Activated T-cell treated with anti-CD3 and anti-CD28 coated beads for 24 hours (primary cell): ENCODE measurements at places on chromosomes 6 and 20.

DNA sequence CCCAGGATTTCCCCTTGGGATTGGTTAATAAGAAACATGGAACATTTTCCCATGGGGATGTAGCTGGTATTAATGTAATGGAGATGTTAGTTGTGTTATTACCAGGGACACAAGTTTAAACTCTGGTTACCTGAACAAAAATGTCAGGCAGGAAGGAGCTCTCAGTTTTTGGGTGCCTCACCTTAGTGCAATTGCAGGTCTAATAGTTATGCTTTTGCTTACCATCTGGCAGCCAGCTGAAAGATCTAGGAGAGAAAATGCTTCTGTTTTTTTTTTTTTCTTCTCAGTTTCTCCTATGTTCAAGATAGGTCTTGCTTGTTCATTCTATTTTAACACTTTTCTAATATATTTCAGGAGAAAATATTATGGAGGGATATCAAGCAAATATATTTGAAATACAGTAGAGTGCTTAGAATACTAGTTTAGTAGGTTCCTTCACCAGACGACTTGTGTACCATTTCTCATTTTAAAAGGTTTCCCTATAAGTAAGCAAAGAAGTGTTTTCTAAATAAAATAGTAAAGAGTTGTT is 4.2 kb upstream of the UBE2J1 start:
- DNase-seq: no peak

- DNase-seq: no peak
These were observed 107.7 kb downstream of the PTPRK start for GRCh38 chr6:128412680-128413079.

DNA sequence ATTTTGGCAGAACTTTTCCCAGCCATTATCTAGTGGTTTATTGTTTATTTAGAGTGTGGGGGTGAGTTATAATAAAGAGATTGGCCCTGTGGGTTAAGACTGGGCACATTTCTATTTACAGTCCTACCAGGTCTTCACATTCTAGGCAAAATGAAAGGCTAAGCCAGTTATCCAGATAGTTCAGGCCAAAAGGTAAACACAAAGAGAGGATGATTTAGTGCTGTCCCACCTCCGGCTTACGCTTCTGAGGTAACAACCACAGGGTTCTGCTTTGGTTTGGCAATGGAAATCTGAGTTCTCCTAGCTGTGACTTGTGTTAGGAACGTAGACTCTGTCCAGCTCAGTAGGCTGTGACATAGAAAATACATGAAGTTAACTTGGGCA is 50.3 kb upstream of the PTPRK start:
- DNase-seq: no peak

GRCh38 chr20:45179166-45179565 is 4.5 kb downstream of the PI3 start:
- DNase-seq: no peak

DNA sequence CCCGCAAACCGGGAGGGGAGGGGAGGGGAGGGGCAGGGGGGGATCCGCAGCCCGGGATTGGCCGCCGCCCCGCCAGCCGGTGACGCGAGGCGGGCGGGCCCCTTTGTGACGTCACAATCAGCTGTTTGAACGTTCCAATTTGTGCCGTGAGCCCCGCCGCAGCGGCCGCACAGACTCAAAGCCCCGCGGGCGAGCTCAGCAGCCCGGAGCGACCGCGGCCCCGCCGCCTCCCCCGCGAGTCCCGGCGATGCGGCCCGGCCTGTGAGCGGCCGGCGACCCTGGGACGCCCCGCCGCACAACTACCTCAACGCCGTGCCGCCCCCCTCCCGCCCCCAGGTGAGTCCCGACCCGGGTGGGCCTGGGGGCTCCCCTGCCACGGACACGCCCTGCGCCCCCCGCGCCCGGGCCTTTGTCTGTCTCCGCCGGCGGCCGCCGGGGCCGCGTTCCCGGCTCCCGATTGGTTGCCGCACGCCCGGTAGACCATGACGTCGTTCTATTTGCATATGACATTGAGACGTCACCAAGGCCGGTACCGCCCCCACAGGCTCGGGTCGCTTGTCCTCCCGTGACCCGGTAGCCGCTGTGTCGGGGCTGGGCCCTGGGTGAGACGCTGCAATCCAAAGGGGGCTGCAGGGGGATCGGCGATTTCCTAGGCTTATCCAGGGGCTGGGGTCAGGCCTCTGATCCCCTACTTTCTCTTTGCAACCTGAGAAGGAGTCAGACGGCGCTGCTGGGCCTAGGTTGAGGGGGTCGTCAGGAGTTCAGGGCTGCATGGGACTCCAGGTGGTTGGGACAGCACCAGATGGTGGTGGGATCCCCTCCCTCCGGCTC is at the start of gene TP53INP2:
Gene TP53INP2, plus strand, starts transcription at position 168 of the 831 bp plus-strand sequence. CDS start 4,396 bp downstream, outside the sequence.
- peak; percentile 70 for DNase-seq

GRCh38 chr6:153013438-153013837 is 10.9 kb upstream of the MTRF1L start:
- DNase-seq: no peak

GRCh38 chr20:36541768-36542488 is 609 bp downstream of the MYL9 start:
- no peak for DNase-seq

GRCh38 chr20:47211036-47211435 is 145.5 kb downstream of the ZMYND8 start:
- no peak for DNase-seq

DNA sequence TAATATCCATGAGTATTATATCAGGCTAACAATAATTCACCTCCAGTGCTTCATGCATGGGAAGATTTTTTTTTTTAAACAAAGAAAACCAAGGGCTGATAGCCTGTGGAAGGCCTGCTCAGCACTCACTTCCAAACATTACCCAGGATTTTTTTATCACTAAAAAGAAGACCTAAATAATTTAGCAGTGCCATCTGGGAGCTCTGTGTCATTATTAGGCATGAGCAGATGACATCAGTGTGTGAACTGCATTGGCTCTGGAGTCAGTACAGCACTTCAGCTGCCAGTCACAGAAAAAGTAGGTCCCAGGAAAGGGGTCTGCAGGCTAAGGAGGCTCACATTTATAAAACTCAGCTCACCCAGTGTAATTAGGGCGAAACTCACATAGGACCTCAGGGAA is 94.8 kb downstream of the COL21A1 start:
- DNase-seq: no peak

GRCh38 chr6:56483929-56484328 is 158.8 kb downstream of the DST start:
- DNase-seq: no peak

DNA sequence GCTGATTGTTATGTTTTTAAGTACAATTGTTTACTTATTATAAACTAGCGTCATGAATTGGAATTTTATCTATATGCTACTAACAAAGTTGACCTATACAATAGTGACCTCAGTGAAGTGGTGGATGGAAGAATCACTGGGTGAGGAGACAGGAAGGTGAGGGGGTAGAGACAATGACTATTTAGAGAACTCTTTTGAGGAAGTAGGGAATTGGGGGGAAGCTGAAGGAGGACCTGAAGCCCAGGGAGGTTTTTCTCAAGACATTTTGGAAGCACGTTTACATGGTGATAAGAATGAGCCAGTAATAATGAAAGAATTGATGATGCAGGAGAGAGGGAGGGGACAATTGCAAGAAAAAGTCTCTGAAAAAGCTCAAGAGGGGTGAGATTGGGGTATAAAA is 96.4 kb downstream of the RPS12 start:
- no peak for DNase-seq

DNA sequence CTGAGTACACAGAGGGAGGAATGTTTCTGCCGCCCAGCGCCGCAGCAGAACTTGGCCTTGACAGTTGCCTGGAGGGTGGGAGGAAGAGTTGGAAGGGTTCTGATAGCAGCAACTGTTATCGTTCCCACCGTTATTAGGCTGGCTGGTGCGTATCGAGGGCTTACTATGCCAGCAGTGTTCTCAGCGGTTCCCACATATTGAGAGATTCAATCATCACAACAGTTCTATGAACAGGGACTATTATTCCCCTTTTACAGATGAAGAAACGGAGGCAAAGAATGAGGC is 380.1 kb upstream of the SULF2 start:
- DNase-seq: no peak

DNA sequence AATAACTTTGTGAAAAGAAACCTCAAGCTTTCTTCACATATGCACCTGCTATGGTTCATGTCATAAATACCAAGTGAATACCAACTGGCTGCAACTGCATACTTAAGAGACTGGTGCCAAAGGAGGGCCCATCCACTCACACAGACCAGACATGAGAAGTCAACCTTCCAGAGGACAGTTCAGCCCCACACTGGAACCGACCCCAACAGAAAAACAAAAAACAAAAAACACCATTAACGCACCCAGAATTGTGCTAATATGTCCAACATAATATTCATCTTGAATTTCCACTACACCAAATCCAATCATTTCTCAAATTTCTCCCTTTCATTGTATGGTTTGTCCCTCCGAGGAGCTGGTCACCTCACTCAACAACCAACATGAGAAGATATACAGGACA is 42.8 kb downstream of the CHD6 start:
- DNase-seq: no peak

- DNase-seq: no peak
These were observed 8.5 kb upstream of the SPATS1 start for GRCh38 chr6:44333942-44334341.

- no peak for DNase-seq
These were observed 74.5 kb downstream of the DACT2 start for GRCh38 chr6:168244961-168245551.

GRCh38 chr6:108163267-108163643 is 2.6 kb upstream of the NR2E1 start:
- DNase-seq: no peak

DNA sequence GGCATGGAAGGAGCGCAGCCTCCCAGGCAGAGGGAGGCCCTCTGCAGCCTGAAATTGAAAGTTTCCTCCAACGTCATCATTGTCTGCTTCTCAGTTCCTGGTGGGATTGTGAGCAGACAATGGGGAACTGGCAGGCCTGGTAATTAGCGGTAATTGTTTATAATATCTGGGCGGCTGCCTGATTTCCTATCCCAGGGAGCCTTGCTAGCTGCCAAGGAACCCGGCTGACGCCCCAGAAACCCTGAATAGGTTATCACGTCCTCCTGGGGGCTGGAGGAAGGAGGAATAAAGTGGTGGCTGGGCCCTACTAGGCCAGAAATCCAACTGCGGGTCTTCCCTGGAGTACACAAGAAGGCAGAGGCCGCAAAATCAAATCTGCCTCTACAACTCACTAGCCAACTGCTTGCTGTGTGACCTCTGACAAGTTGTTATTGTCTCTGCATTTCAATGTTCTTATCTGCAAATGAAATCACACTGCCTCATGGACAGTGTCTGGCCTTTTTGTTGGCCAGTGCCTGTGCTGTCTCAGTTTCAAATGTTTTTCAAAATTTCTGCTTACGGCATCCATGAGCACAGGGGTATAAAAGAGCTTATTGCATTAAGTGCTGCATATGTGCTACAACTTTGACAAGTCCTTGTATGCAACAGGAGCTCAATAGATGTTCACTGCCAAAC is 16.9 kb downstream of the KCNK15 start:
- DNase-seq: no peak

- no peak for DNase-seq
These were observed 19.3 kb downstream of the JARID2 start for GRCh38 chr6:15264902-15265761.

DNA sequence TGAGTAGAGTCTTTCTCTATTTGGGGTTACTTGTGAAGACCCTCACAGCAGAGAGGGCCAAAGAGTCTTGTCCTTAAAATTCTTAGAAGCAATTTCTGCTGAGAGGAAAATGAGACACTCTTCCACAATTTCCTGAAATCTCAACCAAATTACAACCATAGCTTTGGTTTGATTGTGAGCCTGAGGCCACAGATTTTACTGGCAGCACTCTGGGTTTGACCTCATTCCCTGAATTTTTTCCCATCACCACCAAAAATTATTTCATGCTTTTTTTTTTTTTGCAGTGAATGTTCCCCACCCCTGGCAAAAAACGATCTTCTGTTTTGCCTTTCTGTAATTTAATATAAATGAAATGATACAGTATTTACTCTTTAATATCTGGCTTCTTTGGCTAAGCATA is 125.5 kb downstream of the THEMIS start:
- no peak for DNase-seq

DNA sequence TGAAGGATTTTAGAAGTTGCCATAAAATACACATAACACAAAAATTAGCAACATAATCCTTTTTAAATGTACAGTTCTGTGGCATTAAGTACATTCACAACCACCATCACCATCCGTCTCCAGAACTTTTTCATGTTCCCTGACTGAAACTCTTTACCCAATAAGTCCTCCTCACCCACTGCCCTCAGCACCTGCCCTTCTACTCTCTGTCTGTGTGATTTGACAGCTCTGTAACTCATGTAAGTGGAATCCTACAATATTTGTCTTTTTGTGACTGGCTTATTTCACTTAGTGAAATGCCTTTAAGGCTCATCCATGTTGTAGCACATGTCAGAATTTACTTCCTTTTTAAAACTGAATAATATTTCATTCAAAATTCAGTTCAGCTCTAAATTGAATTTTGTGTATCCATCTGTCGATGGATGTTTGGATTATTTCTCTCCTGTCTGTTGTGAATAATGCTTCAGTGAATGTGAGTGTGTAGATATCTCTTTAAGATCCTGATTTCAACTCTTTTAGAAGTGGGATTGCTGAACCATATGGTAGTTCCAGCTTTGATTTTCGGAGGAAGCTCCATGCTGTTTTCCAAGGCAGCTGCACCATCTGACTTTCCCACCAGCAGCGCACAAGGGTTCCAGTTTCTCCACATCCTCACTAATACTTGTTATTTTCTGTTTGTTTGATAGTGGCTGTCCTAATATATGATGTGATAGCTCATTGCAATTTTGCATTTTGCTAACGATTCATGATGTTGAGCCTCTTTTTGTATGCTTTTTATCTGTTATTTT is 4.2 kb downstream of the ENTPD6 start:
- no peak for DNase-seq

DNA sequence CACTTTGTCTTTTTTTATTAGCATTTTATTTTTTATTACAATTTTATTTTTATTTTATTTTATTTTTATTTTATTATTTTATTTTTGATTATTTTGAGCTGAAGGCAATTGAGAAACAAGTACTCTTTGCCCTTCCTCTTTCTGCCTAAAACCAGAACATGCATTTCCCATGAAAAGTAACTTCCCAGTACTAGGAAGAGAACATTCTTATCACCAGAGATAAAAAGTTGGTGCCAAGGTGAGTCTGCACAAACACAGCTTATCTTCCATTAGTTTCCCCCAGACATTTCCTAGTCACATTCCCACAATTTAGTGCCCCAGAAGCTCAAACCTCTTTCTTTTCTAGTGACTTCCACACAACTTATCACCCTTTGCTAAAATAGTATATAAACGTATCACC is 84.8 kb downstream of the CD24 start:
- DNase-seq: no peak
